ENCODE measurements at places on chromosomes 7 and 10. TPM values are rescaled to one million over a fixed set of nuclear protein-coding genes. Genes with fewer than 3 reads are reported as not detected.

NPSR1 gene
- not detected for total RNA-seq

AQP1 gene
- 1.7 TPM for total RNA-seq

PKD1L1 gene
- total RNA-seq: 0.17 TPM

CCDC3 gene
- total RNA-seq: 17.6 TPM

HOXA2 gene
- 26.8 TPM for total RNA-seq

GAD2 gene
- total RNA-seq: 15.3 TPM

PIK3CG gene
- not detected for total RNA-seq

ZWINT gene
- total RNA-seq: 28.6 TPM

KIN gene
- total RNA-seq: 16.7 TPM

ARHGEF35 gene
- 8.6 TPM for total RNA-seq

PIP gene
- not detected for total RNA-seq

MSS51 gene
- total RNA-seq: 1.8 TPM

UTF1 gene
- total RNA-seq: not detected

DLG5 gene
- 80.0 TPM for total RNA-seq

ZNF736 gene
- total RNA-seq: not detected

LRIT1 gene
- total RNA-seq: not detected

MYL10 gene
- not detected for total RNA-seq

DNA sequence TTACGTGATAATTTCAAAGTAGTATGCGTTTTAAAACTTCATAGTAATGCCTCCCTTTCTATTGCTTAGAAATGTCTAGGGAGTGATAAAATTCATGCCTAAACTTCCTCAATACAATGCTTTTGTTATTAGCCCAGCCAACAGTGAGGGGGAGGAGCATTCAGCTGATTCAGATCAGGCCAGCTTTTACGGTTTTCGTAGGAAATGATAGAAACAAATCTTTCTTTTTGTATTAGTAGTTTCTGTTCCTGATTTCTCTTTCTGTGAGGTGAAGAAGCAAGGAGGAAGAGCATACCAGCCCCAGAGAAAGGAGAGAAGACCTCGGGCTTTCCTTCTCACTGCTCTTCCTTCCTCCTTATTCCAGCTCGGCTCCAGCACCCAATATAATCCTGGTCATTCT lies 35.2 kb upstream of the ITPRID1 start:
- peaks cover 12% of the 10 kb centered on the region for H3K4me1 ChIP-seq
- no peaks in the 10 kb centered on the region for H3K36me3 ChIP-seq
- H3K27me3 ChIP-seq: peaks cover 8% of the 10 kb centered on the region
- no peak for DNase-seq
- no peak overlapping the region for H3K27ac ChIP-seq

DNA sequence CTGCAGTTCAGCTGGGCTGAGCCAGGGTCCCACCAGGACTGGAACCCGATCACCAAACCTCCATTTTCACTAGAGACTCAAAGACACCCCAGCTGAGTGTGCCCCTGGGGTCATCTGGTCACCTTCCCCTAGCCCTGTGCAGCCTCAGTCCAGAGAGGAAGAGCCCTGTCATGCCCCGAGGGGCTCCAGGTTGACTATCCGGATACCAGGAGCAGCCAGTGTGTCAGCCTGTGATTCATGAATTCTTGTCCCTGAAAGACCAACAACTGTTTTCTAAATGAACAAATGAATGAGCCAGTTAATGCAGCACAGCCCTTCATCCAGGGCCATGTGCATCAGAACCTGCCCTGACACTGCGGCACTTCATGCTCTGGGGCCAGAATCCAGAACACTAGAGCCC lies 201.9 kb upstream of the TCERG1L start:
- H3K36me3 ChIP-seq: no peaks in the 10 kb centered on the region
- no peak overlapping the region for H3K4me3 ChIP-seq
- no peak overlapping the region for H3K27ac ChIP-seq

GRCh38 chr7:50486512-50486911 lies 36.4 kb upstream of the FIGNL1 start:
- H3K4me1 ChIP-seq: no peaks in the 10 kb centered on the region
- H3K27ac ChIP-seq: no peak overlapping the region
- no peaks in the 10 kb centered on the region for H3K27me3 ChIP-seq
- DNase-seq: no peak

DNA sequence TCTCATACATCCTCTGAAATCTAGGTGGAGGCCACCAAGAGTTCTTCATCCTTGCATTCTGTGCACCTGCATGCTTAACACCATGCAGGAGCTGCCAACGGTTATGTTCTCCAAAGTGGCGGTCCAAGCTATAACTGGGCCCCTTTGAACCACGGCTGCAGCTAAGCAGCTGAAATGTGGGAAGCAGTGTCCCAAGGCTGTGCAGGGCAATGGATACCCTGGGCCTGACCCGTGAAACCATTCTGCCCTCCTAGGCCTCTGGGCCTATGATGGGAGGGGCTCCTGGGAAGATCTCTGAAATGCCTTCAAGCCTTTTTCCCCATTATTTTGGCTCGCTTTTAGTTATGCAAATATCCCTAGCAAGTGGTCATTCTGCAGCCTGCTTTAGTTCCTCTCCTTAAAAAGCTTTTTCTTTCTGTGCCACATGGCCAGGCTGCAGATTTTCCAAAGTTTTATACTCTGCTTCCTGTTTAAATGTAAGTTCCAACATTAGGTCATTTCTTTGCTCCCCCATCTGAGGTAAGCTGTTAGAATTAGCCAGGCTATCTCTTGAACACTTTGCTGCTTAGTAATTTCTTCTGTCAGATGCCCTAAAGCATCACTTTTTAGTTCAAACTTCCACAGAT lies 7.7 kb upstream of the GTPBP4 start:
- no peak for DNase-seq
- peaks cover 19% of the 10 kb centered on the region for H3K36me3 ChIP-seq
- no peak overlapping the region for H3K4me3 ChIP-seq
- H3K27me3 ChIP-seq: no peaks in the 10 kb centered on the region
- no peak overlapping the region for H3K27ac ChIP-seq

- no peaks in the 10 kb centered on the region for H3K27me3 ChIP-seq
- H3K4me1 ChIP-seq: peaks cover 6% of the 10 kb centered on the region
- DNase-seq: no peak
- no peak overlapping the region for H3K4me3 ChIP-seq
Measured at GRCh38 chr7:102988631-102989560, 76.1 kb downstream of the LRRC17 start.

DNA sequence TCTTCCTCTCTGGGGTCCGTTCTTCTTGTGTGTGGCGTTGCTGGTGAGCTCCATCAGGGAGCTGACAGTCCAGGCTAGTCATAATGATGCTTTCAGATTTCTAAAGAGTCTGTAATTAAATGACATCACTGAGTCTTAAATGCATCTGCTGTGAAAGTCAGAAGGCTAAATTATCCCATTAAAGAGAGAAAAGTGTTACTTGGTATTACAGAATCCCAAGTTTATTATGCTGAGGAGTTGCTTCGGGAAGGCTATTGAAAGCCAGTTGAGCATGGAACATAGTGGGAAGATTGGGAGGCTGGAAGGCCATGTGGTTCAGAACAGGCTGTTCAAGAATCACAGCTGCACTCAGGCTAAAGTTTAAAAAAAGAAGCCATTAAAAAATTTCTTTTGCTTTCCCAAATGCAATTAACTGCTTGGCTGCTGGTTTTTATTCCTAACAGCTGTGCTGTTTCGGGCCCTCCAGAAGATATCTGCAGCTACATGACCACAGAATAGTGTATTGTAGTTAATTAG lies 342.6 kb upstream of the LRGUK start:
- no peak overlapping the region for H3K4me3 ChIP-seq
- no peaks in the 10 kb centered on the region for H3K27me3 ChIP-seq

- peaks cover 19% of the 10 kb centered on the region for H3K4me1 ChIP-seq
- H3K27me3 ChIP-seq: peaks cover 78% of the 10 kb centered on the region
- peaks cover 3% of the 10 kb centered on the region for H3K36me3 ChIP-seq
- no peak overlapping the region for H3K27ac ChIP-seq
Measured at GRCh38 chr10:129899276-129900130, 64.6 kb downstream of the EBF3 start.

GRCh38 chr10:132538031-132538789 lies 623 bp downstream of the INPP5A start:
- DNase-seq: peak; percentile 70
- H3K4me3 ChIP-seq: peak overlapping the region; percentile 90
- H3K36me3 ChIP-seq: no peaks in the 10 kb centered on the region
- no peaks in the 10 kb centered on the region for H3K27me3 ChIP-seq
- H3K4me1 ChIP-seq: peaks cover 30% of the 10 kb centered on the region

GRCh38 chr7:33714208-33714607 lies 191.1 kb upstream of the BMPER start:
- peaks cover 3% of the 10 kb centered on the region for H3K36me3 ChIP-seq
- H3K4me1 ChIP-seq: peaks cover 16% of the 10 kb centered on the region
- no peak for DNase-seq
- H3K27ac ChIP-seq: no peak overlapping the region

DNA sequence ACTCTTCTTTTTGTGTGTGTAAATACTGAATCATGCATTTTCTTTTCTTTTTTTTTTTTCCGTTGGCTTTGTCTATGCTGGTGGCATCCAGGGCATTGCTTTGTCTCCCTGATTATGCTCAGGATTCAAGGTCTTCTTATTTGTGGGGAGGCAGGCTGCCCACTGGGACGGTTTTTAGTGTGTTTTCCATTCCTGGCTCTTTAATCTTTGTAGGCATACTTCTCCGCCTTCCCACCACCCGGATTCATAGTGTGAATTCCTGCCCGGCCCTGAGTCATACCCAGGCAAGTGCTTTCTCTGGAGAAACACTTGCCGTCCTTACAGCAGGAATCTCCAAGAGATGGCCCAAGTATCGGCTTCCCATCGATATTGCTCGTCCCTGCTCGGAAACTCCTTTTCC lies 5.2 kb downstream of the ZNF655 start:
- H3K27ac ChIP-seq: peak overlapping the region; percentile 73
- peaks cover 32% of the 10 kb centered on the region for H3K36me3 ChIP-seq
- H3K4me3 ChIP-seq: peak overlapping the region; percentile 48
- peaks cover 8% of the 10 kb centered on the region for H3K4me1 ChIP-seq

DNA sequence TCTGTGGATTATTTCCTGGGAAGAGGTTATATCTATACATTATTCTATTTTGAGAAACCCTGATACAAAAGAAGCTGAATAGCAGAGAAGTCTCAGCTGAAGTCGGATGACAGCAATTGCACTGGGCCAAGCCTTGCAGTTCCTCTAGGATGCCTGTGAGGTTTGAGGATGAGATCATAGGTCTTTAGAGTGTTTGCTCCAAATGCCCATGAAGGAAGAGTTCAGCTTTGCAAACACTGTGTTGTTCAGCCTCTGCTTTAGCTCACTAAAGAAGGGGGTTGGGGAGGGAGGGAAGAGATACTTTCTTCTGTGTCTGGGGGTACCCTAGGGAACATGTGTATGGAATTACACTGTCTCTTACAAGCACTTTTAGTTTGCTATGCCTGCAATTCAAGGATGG lies 282.5 kb upstream of the NRP1 start:
- peaks cover 5% of the 10 kb centered on the region for H3K27me3 ChIP-seq
- no peak for DNase-seq
- no peak overlapping the region for H3K4me3 ChIP-seq
- H3K36me3 ChIP-seq: no peaks in the 10 kb centered on the region

- peaks cover 8% of the 10 kb centered on the region for H3K4me1 ChIP-seq
- H3K27ac ChIP-seq: no peak overlapping the region
- peaks cover 6% of the 10 kb centered on the region for H3K36me3 ChIP-seq
- H3K4me3 ChIP-seq: no peak overlapping the region
Measured at GRCh38 chr7:187227-187927, 5.0 kb upstream of the FAM20C start.

- DNase-seq: no peak
- H3K4me1 ChIP-seq: peaks cover 8% of the 10 kb centered on the region
- peak overlapping the region; percentile 57 for H3K4me3 ChIP-seq
- no peaks in the 10 kb centered on the region for H3K27me3 ChIP-seq
Measured at GRCh38 chr7:75905785-75906604, 9.0 kb upstream of the POR start.

GRCh38 chr10:68336754-68337351 lies 4.1 kb upstream of the PBLD start:
- H3K27me3 ChIP-seq: peaks cover 2% of the 10 kb centered on the region
- peaks cover 52% of the 10 kb centered on the region for H3K36me3 ChIP-seq
- no peak for DNase-seq
- H3K4me3 ChIP-seq: peak overlapping the region; percentile 71

DNA sequence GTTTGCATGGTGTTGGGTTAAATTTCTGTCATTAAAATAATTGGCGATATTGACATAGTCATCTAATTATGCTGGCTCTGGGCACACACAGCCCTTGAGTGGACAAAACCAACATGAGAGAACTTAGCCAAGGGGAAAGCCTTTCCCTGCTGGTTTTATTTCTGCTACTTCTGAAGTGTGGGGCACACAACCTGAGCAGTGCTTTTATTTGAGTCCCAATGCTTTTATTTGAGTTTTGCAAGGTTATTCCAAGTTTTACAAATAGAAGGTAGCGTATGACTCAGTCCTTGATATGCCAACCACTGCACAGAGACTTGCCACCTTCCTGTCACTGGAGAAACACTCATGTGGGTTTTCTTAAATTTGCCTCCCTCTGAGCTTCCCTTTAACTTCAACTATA lies 145.7 kb downstream of the EGFR start:
- no peak overlapping the region for H3K4me3 ChIP-seq
- no peaks in the 10 kb centered on the region for H3K27me3 ChIP-seq
- DNase-seq: no peak
- no peak overlapping the region for H3K27ac ChIP-seq

- no peak overlapping the region for H3K4me3 ChIP-seq
- no peaks in the 10 kb centered on the region for H3K4me1 ChIP-seq
- no peak overlapping the region for H3K27ac ChIP-seq
- no peak for DNase-seq
- H3K27me3 ChIP-seq: no peaks in the 10 kb centered on the region
- H3K36me3 ChIP-seq: peaks cover 11% of the 10 kb centered on the region
Measured at GRCh38 chr10:21021843-21022594, 124.9 kb upstream of the NEBL start.

GRCh38 chr7:142470544-142470830 lies 212.6 kb upstream of the PRSS58 start:
- H3K27me3 ChIP-seq: peaks cover 8% of the 10 kb centered on the region
- H3K4me1 ChIP-seq: no peaks in the 10 kb centered on the region
- no peak overlapping the region for H3K27ac ChIP-seq
- no peak for DNase-seq

GRCh38 chr7:134196439-134196838 lies 69.3 kb downstream of the LRGUK start:
- H3K4me1 ChIP-seq: peaks cover 6% of the 10 kb centered on the region
- H3K36me3 ChIP-seq: no peaks in the 10 kb centered on the region
- no peak for DNase-seq

- no peak overlapping the region for H3K4me3 ChIP-seq
- H3K27me3 ChIP-seq: no peaks in the 10 kb centered on the region
- no peak for DNase-seq
- no peaks in the 10 kb centered on the region for H3K4me1 ChIP-seq
- no peaks in the 10 kb centered on the region for H3K36me3 ChIP-seq
Measured at GRCh38 chr7:115975766-115976165, 54.8 kb downstream of the TFEC start.

- no peak overlapping the region for H3K27ac ChIP-seq
- no peaks in the 10 kb centered on the region for H3K36me3 ChIP-seq
- H3K4me3 ChIP-seq: no peak overlapping the region
- no peaks in the 10 kb centered on the region for H3K27me3 ChIP-seq
- no peak for DNase-seq
Measured at GRCh38 chr7:85829817-85830432, 643.1 kb upstream of the SEMA3D start.

GRCh38 chr7:34162027-34162565 lies 256.8 kb downstream of the BMPER start:
- H3K27me3 ChIP-seq: peaks cover 3% of the 10 kb centered on the region
- DNase-seq: no peak
- peaks cover 6% of the 10 kb centered on the region for H3K4me1 ChIP-seq

GRCh38 chr10:117346574-117346973 lies 28.7 kb downstream of the PDZD8 start:
- no peak overlapping the region for H3K4me3 ChIP-seq
- peaks cover 11% of the 10 kb centered on the region for H3K36me3 ChIP-seq
- no peak overlapping the region for H3K27ac ChIP-seq
- peaks cover 28% of the 10 kb centered on the region for H3K4me1 ChIP-seq
- DNase-seq: no peak

GRCh38 chr10:11901833-11902475 lies 78.8 kb downstream of the PROSER2 start:
- no peak overlapping the region for H3K4me3 ChIP-seq
- no peaks in the 10 kb centered on the region for H3K27me3 ChIP-seq
- peaks cover 8% of the 10 kb centered on the region for H3K4me1 ChIP-seq
- H3K36me3 ChIP-seq: no peaks in the 10 kb centered on the region
- DNase-seq: no peak

Measured in type B pancreatic cell (in vitro differentiated cells).